Naive thymus-derived CD4-positive, alpha-beta T cell (primary cell): ENCODE measurements at places on chromosomes 16 and 17. TPM values are rescaled to one million over a fixed set of nuclear protein-coding genes. Genes with fewer than 3 reads are reported as not detected.

Gene IRX3
- total RNA-seq = not detected

Gene TOP2A
- total RNA-seq = 273 and 290 TPM in 2 replicates

DNA sequence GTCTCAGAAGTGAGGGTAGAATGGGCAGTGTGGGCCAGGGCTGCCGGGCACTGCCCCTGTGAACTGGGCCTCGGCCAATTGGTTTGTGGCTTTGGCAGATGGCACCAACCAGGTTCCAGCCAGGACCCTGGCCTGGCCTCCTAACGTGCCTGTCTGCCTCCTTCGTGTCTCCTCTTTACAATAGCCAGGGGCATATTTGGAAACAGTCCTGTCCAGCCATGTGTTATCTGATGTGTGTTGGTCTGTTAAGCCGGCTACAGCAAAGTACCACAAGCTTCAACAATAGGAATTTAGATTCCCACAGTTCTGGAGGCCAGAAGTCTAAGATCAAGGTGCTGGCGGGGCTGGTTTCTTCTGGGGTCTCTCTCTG lies 14.6 kb downstream of the CRISPLD2 start:
- no peak for DNase-seq

DNA sequence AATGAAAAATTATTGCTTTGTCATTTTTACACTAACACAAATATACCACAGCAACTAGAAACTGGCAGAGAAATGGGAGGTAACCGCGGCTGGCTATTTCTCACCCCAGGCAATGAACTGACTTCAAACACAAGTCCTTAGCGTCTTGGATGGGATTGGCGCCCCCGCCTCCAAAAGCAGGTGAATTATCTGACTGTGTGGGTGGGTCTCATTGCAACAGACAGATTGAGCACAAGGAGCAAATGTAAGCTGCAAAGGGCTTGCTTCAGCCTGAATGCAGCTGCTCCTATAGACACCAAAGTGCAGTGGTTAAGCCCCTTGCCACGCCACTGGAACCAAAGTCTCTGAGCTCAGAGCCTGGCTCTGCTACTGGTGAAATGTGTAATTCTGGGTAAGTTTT lies 225.0 kb downstream of the XYLT1 start:
- no peak for DNase-seq

Gene SCIMP
- 1.4 TPM for total RNA-seq

Gene LIMD2
- total RNA-seq = 937 TPM

- peak; percentile 81 for DNase-seq
Observed at GRCh38 chr17:5500589-5501391, 14.4 kb downstream of the MIS12 start.

- no peak for DNase-seq
Observed at GRCh38 chr16:2770057-2770951, 6.8 kb downstream of the ELOB start.

DNA sequence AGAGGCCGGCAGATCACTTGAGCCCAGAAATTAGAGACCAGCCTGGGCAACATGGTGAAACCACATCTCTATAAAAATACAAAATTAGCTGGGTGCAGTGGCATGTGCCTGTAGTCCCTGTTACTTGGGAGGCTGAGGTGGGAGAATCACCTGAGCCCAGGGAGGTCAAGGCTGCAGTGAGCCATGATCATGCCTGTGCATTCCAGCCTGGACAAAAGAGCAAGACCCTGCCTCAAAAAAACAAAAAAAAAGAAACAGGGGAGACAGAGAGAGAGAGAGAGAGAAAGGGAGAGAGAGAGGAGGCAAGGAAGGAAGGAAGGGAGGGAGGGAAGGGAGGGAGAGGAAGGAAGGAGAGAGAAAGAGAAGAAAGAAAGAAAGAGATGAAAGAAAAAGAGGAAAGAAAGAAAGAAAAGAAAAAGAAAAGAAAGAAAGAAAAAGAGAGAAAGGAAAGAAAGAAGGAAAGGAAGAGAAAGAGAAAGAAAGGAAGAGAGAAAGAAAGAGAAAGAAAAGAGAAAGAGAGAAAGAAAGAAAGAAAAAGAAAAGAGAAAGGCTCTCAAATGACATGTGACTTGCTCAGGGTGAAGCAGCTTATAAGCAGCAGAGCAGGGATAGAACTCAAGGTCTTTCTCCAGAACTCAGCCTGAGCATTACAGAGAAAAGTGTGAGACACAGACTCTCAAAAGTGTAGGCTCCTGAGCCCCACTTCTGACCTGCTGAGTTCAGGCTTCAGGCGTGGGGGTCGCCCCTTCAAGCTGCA lies 15.5 kb downstream of the CX3CL1 start:
- DNase-seq = no peak

GRCh38 chr16:89114159-89114981 lies 20.7 kb downstream of the ACSF3 start:
- no peak for DNase-seq

- no peak for DNase-seq
Observed at GRCh38 chr16:8961811-8962390, 1.8 kb downstream of the USP7 start.

GRCh38 chr17:57186226-57187019 lies 69.9 kb upstream of the MSI2 start:
- no peak for DNase-seq

DNA sequence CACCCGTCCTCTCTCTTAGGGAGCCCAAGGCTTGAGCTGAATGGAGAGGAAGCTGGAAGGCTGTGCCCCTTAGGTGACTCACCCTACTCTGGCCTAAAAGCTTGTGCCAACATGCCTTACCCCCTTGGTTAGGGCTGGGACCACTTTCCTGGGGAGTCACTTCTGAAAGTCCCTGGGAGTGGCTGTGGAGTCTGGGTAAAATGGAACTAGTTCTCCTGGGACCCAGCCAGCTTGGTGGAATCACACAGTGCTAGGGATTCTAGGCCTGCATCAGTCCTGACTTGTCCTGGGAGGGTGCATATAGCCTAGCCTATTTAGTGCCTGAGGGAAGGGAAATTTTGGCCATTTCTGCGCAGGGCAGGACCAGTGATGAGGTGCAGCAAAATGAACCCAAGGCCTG lies 10.5 kb downstream of the MMP28 start:
- no peak for DNase-seq

Gene MYH2
- total RNA-seq = not detected

Gene PSMC5
- 107 TPM for total RNA-seq

- no peak for DNase-seq
Observed at GRCh38 chr17:65121916-65122806, 15.0 kb upstream of the RGS9 start.

DNA sequence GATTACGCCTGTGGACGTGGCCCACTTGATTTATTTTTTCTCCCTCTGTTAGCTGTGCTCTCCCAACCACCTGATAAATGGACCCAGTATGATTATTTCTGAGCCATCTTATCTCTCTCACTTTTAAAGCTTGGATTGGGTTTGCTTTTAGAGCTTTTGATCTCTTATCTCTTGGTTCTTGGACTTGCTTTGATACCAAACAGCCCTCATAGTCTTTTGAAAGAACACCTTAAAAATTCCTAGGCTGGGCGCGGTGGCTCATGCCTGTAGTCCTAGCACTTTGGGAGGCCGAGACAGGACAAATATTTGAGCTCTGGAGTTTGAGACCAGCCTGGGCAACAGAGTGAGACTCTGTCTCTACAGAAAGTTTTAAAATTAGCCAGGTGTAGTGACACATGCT lies 25.8 kb downstream of the SMTNL2 start:
- no peak for DNase-seq

DNA sequence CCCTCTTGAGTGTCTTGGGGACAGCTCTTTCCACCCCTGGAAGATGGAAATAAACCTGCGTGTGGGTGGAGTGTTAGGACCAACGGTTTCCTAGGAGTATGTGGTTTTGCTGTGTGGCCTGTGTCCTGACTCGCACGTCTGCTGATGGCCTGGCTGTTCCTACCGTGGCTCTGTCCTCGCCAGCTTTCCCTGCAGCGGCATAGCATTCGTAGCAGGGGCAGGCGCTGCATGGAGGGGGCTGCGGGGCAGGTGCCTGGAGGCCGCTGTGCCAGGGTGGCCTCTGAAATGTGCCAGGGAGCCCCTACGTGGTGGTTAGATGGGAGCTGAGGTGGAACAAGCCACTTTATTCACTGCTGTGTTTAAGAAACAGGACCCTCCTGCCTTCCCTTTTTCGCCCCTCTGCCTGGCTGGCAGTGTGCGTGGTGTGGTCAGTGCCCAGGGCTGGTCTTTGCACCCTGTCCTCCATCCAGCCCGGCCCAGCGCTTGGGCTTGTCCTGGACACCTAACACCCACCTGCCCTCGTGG lies 10.6 kb downstream of the SLC16A3 start:
- DNase-seq = no peak

- no peak for DNase-seq
Observed at GRCh38 chr16:88068476-88069396, 117.5 kb downstream of the BANP start.

GRCh38 chr16:77470851-77471250 lies 36.0 kb upstream of the ADAMTS18 start:
- no peak for DNase-seq

Gene HSF5
- 0.34 and 0.38 TPM in 2 replicates for total RNA-seq

Gene RAPGEFL1
- total RNA-seq = 5.0 TPM

Gene C1QTNF1
- 0.10 TPM in 1 of 2 replicates, not detected in the other for total RNA-seq

DNA sequence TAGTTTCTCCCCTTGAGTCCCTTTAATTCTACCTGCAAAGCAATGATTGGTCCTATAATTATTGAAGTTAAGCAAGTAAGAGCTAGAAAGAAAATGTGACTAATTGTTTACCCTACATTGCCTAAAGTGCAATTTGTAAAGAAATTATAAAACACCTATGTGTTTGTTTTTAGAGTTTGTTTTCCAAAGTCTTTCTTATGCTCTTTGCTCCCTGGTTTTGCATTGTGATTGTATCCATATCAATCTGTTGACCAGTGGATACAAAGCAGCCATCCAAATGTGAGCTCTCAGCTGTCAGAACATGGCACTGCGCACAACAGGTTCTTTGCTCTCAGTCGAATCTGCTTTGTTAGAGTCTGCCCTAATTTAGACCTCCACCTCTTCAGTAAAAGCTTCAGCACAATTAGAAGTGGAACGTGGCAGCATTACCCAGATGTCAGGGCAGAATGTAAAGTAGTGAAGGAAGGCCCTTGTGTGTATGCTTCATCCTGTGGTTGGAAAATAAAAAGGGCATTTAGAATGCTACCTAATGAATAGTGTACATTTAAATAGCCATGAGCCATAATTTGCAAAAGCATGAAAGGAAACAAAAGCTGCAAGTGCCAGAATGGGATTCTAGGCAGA lies 70.5 kb downstream of the AATF start:
- no peak for DNase-seq

Gene FZD2
- 0.19 TPM for total RNA-seq

Gene SLC5A11
- total RNA-seq = 0.76 TPM

- DNase-seq = no peak
Observed at GRCh38 chr16:15542734-15543347, 100.1 kb downstream of the MARF1 start.

DNA sequence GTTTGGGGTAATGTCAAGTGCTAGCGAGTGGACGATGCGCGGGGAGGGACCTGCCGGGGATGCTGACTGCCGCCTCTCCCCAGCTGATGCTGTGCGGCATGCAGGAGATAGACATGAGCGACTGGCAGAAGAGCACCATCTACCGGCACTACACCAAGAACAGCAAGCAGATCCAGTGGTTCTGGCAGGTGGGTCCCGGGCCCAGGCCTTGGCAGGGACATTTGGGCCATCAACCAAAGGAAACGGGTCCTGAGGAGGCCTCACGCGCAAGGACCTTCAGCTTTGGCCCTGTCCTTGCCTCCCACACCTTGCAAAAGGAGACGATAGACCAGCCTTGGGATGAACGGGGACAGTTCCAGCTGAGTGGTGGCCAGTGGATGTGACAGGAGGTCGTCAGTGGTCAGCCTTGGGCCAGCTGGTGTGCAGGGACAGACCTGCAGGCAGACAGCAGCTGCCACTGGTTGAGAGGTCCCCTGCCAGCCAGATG lies 13.6 kb upstream of the CLEC18A start:
- DNase-seq = no peak

GRCh38 chr16:75075688-75076268 lies 40.8 kb downstream of the LDHD start:
- no peak for DNase-seq

- no peak for DNase-seq
Observed at GRCh38 chr17:8930649-8931048, 34.9 kb downstream of the PIK3R5 start.

DNA sequence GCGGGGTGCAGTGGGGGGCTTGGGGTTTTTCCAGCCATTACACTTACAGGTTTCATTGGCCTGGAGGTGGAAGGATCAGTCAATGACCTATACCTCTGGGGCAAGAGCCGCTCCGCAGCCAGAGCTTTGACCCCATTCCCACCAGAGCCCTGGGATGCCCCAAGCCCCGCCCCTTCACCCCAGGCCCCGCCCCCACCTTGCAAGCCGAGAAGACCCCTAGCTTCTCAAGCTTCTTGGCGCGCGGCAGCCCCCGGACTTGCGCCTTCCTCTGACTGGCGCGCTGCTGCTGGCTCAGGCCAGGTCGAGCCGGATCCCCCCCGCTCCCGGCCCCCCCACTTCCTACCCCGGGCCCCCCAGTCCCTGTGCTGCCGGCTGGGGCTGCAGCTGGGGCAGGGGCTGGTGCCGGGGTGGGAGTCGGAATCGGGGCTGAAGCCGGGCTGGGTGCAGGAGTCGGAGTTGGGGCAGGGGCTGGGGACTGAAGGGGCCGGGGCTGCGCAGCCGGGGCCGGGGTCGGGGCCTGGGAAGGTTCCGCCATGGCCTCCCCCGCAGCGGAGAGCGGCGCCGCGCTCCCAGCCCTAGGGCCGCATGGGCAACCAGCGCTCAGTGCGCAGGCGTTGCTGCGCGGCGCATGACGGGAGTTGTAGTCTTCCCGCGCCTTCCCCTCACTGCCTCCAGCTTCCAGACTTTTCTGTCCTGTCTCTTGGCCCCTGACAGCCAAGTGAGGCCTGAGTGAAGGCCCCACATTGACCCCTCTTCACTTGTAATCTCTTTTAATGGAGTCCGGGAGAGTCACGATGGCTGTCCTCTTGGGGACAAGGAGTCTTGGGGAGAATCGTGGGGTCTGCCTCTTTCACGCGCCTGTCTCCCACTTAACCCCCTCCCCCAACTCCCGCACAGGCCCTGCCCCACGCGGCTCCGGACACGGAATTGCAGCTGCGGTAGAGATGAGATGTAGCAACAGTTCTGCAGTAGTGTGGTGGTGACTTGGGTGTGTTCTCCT lies at the start of gene KAT2A:
Gene KAT2A (minus strand): TSS at position 598 of the 1,000 bp plus-strand sequence. CDS start 63 bp downstream, at position 535.
- peak; percentile 69 for DNase-seq

GRCh38 chr17:75832652-75833400 lies 11.4 kb downstream of the UNC13D start:
- peak; percentile 33 for DNase-seq

Gene CHD9
- 27.1 TPM for total RNA-seq

Gene CLEC3A
- total RNA-seq = not detected in 2 replicates

Gene CDH15
- total RNA-seq = not detected

DNA sequence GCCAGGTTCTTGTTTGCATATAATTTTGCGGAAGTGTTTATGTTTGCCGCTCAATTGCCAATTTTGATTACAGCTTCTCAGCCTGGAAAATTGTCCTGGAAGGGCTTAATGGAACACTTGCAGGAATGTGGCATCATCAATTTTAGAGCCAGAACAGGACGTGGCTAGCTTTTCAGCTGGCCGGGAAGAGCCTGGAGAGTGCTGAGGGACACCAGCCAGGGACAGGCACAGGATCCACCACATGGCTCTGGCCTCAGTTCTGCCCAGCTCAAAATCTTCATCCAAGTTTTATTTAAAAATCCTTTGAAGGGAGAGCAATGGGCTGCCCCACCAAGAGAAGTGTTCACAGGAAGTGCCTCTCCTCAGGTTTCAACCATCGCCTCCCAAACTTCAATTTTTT lies 287.2 kb upstream of the HSBP1 start:
- no peak for DNase-seq

GRCh38 chr16:89912627-89913026 lies 6.0 kb upstream of the MC1R start:
- no peak for DNase-seq

- no peak for DNase-seq
Observed at GRCh38 chr17:50686494-50687199, 21.1 kb downstream of the ANKRD40 start.

Gene AOC3
- 1.1 TPM for total RNA-seq

Gene EME1
- 0.61 TPM for total RNA-seq
